Umbilical cord (tissue), 2 donors: ENCODE measurements at places on chromosomes 6 and 20.

DNA sequence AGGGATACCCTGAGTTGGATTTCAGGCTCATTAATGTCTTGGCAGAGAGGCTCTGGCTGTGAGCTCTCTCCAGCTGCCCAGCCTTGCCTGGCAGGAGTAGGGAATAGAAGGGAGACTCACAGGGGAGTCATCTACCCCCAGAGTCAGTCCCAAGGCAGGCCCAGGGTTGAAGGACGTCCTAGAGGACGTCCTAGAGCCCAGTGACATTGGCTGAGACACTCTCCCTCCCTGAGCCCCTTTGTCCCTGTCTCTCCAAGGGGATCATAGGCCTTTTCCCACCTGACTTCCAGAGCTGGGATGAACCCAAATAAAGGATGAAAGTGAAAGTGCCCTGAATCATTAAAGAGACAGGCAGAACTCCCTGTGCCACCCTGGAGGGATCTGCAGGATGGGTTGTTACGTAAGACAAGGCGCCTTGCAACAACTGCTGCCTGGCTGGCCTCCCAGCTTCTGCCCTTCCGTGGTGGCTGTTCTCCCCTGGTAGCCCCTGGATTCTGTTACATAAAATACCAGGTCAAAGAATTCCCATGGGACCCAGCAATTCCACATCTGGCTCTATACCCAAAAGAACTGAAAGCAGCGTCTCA, 53.6 kb upstream of the SIRPA start:
- DNase-seq, result no peak

DNA sequence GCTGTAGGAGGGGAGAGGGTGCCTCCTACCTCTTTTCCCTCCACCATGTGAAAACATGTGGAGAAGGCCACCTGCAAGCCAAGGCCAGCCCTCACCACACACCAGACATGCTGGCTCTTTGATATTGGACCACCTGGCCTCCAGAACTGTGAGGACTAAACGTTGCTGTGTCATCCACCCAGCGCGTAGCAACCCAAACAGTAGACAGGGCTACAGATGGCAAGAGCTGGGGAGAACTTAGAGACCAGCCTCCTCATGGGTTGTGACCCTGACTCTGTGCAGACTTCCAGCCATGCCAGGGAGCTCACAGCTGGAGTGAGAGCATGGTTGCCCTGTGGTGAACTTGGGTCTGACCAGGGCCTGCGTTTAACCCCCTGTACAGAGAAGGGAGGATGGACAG, 195.9 kb upstream of the CST7 start:
- no peak for DNase-seq

DNA sequence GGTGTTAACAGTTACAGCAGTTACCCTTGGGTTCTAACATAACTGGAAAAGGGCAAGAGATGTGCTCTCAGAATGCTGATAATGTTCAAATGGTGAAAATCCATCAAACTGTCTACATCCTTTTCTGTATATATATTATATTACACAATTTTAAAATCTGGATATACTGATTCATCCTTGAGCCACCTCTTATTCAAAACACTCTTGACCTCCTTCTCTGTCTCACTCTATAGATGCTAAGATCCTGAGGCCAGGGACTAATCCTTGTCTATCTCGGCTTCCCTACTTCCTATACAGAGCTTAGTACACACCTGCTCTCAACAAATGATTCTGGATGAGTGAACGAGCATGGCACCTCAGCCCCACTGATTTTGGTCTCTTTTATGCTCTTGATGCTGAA, 47.3 kb downstream of the HIVEP2 start:
- no peak for DNase-seq

DNA sequence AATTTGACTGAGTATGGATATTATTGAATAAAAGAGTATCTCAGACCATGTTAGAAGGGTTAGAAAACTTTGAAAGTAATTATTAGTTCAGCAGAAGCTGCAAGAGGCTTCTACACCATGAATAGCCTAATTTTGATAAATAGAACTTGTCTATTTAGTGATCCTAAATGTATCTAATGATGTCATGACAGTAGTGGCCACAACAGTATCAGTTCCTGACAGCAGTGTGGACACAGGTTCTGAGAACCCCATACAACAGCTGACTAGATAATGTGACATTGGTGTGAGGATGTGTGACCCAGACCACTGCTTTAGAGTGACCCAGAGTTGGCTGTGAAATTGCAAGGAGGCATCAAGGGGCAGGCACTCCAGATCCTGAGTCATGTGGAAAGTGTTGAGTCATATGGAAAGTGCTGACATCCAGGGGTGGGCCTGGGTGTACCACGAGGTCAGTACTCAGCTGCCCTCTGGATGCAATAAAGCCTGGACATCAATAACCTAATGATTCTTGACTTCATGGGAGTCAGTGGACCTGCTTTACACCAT, 754.7 kb downstream of the DHX35 start:
- no peak for DNase-seq

GRCh38 chr6:103720393-103720792, 1139.3 kb downstream of the HACE1 start:
- DNase-seq, result no peak

GRCh38 chr6:14799928-14800327, 445.9 kb upstream of the JARID2 start:
- DNase-seq, result peak; percentile 83

GRCh38 chr20:51389543-51390264, 152.8 kb downstream of the NFATC2 start:
- no peak for DNase-seq

GRCh38 chr20:64090165-64090564, 6.0 kb upstream of the LKAAEAR1 start:
- no peak for DNase-seq

DNA sequence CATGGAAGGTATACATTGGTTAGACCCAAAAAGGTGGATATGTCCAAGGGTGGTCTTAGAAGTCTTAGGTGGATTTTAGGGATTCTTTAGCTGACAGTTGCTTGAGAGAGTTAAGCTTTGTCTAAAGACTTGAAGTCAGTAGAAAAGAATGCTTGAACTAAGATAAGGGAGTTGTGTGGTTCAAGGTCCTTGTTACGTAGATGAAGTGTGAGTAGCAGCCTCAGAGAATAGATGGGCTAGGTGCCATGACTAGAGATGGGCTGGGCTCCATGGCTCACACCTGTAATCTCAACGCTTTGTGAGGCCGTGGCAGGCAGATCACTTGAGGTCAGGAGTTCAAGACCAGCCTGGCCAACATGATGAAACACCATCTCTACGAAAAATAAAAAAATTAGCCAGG, 1.7 kb downstream of the SHLD1 start:
- DNase-seq, result no peak

DNA sequence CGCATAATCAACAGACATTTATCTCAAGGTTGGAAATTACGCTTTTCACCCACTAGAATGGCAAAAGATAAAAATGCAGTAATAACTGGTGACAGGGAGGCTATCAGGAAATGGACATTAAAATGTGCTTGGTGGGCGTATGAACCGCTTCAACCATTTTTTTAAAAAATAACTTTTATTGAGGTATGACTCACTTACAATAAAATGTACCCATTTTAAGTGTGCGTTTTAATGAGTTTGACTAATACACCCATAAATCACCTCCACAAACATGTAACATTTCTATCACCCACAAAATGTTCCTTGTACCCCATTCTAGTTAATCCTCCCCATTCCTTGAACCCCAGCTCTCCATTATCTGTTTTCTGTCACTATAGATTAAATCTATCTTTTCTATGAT, 96.8 kb downstream of the IYD start:
- DNase-seq, result peak; percentile 2

DNA sequence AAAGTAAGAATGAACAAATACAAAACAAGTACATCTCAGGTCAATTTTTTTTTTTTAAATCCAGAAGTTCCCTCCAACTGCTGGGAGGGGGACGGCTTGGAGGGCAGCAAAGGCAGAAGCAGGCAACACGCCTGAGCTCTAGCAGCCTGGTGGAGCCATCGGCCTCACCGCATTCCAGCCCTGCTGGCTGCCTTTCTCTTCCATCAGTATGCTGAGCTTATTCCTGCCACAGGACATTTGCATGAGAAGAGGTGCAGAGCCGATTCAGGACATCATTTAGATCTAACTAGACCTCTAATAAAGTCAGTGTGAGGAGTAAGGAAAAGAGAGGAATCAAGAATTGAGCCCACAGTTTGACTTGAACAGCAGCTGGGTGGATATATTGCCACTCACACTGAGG, 318.8 kb downstream of the ZFAND3 start:
- DNase-seq, result no peak

GRCh38 chr6:125748406-125749172, 843 bp upstream of the HEY2 start:
- DNase-seq, result no peak

DNA sequence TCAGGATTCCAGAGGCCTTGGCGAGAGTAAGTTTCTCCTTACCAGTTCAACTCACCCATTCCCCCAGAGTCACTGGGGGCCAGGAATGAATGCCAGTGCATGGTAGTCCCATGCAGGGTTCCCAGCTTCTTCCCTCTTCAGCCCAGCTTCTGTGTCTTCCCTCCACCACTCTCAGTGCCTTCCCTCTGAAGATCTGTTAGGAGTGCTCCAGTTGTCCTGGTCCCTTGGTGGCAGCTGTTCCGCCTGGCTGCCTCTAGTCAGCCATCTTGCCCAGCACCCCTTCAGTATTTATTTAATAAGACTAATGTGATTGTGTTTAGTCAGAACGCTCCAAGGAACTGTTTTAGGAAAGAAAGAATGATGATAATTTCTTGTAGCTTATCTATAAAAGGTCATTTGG, 23.1 kb downstream of the FIG4 start:
- no peak for DNase-seq

DNA sequence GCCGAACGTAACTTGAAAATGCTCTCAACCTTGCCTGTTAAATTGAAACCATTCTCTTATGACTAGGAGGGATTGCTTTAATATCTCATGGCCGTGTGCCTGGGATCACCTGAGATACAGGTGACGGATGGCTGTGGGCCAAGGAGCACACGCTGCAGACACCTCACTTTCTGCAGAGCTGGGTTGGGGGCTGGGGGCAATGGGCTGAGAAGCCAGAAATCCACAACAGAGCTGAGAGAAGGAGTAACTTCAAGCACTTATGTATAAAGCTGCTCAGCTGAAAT, 170.9 kb downstream of the DTNBP1 start:
- DNase-seq, result no peak

DNA sequence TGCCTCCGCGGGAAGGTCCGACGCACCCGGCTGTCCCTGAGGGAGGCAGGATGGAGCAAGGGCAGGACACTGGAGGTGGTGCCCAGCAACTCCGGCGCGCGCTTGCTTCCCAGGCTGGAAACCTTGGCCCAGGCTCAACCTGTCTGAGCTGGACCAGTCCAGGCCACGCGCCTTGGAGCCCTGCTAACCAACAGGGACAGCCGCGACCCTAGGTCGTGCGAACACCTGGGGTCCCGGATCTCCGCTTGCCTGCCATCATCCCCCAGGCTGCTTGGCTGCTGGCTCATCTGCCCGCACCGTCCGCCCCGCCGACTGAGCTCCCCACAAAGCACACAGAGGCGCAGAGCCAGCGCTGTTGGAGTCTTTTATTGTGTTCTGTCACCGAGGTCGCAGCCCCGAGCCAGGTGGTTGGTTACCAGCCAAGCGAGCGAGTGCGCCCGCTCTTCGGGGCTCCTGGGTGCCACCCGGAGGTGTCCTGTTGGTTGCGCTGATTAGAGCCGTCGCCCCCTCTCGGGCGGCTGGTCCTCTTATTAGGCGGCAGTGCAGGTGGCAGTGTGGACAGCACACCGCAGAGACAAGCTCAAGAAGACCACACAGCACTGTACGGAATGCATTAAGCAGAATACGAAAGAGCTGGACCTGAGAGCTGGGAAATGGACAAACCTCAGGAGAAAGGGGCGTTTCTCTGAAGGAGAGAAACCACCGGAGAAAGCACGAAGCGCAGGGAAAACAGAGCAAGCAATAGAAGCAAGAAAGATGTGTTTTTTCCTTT, 3.8 kb downstream of the COL12A1 start:
- DNase-seq, result no peak

DNA sequence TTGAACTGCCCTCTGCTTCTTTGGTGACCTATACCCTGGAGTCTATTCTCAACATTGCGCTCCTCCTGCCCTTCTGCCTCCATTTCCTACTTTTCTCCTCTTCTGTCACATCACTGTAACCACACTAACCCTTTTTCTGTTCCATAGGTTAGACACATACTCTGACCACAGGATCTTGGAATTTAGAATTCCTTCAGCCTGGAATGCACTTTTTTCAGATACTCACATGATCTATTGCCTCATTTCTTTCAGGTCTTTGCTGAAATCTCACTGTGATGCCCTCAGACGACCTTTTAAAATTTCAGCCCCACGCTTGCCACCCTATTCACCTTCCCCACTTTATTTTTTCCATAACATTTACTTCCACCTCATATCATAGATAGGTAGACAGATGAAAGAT, 5.1 kb downstream of the VNN1 start:
- DNase-seq, result no peak

- DNase-seq, result no peak
Observed at GRCh38 chr6:62714112-62714511, 428.1 kb upstream of the KHDRBS2 start.

DNA sequence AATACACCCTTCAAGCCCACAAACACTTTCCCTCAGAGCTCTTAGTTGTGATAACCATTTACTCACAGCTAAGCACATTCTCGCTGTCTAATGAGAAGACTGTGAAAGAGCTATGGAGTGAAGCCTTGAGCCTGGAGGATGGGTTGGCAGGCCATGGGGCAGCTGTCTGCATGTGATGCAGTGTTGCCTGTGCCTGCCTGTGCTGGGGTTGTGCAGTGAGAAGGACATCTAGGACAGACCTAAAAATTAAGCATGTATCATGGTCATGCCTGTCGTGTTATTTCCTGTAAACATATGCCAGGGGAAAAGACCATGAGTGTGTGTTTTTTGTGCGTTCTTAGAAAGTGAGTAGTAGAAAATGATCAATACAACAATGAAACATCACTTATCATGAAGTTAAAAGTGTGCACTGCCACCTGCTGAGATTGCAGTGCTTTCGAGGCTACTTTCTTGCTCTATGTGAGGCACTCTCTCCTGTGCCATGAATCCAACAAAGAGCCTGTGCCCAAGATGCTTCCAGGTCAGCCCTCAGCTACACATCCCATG, 8.1 kb upstream of the ZC3H12D start:
- DNase-seq, result no peak

DNA sequence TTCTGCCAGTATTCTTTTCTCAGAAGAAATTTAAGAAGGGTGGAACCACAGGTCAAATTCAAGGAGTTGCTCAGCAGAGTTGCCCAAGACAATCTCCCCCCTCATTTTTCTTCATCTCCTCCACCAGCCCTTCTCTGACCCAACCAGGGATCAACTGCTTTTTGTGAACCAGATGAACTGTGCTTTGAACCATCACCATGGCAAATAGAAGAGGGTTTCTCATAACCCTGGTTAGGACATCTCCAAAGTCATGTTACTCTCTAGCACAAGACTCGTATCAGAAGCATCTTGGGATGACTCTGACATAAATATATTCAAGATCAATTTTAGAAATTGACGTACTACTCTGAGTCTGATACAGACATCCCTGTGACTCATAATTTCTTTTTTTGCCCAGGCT, 130.7 kb downstream of the ALDH8A1 start:
- DNase-seq, result no peak

GRCh38 chr20:4151991-4152695, 136.8 kb upstream of the RNF24 start:
- no peak for DNase-seq

GRCh38 chr6:53797304-53797703, 2.5 kb downstream of the LRRC1 start:
- no peak for DNase-seq

- peak; percentile 90 for DNase-seq
Observed at GRCh38 chr6:89555031-89555430, 83.5 kb downstream of the LYRM2 start.
